ENCODE measurements at places on chromosomes 16 and 17.

GRCh38 chr17:3033248-3033640 lies 30.2 kb downstream of the OR1D5 start:
- DNase-seq: no peak

- DNase-seq: no peak
Measured at GRCh38 chr16:50509521-50510341, 38.5 kb upstream of the NKD1 start.

- DNase-seq: no peak
Measured at GRCh38 chr17:35298639-35299038, 55.8 kb downstream of the SLFN5 start.

- no peak for DNase-seq
Measured at GRCh38 chr17:35898283-35899070, 18.3 kb upstream of the CCL5 start.

GRCh38 chr16:64882078-64882784 lies 239.6 kb downstream of the CDH11 start:
- no peak for DNase-seq

DNA sequence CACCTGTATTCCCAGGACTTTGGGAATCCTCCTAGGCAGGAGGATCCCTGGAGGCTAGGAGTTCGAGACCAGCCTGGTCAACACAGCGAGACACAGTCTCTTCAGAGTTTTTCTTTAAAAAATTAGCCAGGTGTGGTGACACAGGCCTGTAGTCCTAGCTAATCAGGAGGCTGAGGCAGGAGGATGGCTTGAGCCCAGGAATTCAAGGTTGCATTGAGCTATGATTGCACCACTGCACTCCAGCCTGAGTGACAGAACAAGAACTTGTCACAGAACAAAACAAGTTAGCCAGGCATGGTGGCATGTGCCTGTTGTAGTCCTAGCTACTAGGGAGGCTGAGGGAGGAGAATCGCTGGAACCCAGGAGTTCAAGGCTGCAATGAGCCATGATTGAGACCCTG lies 24.8 kb downstream of the ANKRD40 start:
- DNase-seq: no peak

DNA sequence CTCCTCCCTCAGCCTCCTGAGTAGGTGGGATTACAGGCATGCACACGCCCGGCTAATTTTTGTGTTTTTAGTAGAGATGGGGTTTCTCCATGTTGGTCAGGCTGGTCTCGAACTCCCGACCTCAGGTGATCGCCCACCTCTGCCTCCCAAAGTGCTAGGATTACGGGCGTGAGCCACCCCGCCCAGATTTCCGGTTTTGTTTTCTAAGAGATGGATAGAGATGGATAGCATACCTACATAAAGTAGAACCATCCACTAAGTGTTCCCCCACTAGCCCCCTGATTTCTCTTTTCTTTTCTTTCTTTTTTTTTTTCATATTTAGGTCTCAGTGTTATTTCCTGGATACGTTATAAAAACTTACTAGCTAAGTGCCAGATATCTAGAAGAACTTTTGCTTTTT lies 2.0 kb downstream of the WSB1 start:
- DNase-seq: no peak

DNA sequence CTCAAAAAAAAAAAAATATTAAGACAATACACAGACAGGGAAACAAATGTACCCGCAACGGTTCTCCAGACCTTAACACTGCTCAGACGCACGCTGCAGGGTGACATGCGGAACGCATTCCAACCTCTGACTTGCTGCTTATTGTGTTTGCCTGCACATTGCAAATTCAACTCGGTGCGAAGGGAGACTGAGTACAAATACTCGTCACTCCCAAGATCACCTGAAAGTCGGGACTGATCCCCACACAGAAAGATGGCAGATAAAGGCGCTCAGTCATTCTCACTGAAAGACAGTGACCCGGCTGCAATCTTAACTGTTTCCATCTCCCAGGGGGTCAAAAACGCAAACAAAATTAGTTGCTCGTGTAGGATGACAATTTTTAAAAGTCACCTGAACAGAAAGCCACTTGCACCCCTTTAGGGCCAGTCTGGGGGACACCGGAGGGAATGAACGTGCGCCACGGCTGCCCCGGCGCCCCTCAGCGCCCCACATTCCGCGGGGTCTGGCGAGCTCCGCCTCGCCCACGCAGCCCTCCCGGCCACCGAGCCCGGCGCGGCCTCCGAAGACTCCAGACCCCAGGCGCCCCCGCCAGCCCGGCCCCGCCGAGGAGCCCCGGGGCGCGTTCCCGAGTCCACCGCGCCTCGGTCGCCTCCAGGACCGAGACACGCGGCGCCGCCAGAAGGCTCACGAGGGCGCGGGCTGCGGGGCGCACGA lies 589 bp downstream of the CLCN7 start:
- DNase-seq: no peak

DNA sequence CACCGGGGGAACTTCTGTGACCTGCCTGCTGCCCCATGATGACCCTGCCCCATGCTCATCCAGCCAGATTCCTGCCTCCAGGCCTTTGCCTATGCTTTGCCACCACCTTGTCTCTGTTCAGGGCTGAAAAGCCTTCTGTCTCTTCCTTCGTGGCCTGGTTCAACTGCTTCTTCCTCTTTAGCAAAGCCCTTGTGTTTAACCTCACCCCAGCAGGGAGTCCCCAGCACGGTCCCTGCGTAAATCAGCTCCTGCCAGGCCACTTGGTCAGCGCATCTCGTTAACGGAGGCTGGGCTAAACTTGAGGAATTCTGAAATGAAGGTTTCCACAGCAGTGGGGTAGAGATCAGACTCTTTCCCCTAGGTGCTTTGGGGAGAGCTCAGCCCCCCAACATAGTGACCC lies 16.1 kb upstream of the KCNJ12 start:
- no peak for DNase-seq

- DNase-seq: no peak
Measured at GRCh38 chr16:71954699-71955195, 45.5 kb downstream of the PKD1L3 start.

- no peak for DNase-seq
Measured at GRCh38 chr17:37187262-37187661, 188.5 kb upstream of the C17orf78 start.

DNA sequence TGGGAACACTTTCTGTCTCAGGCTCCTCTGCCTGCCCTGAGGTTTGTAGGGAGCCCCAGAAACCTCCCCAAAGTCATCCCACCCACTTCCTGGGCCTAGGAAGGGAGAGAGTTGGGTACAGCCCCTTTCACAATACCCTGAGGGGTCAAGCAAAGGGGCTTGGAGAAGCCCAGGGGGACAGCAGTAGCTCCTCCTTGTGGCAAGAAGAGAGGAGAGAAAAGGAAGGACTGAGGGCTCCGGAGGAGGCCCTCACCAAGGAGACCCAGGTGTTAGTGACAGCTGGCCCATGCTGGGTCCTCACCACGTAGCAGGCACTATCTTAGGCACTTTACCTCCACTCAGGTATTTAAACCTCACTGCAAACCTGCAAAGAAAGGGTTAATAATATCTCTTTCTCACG lies 112.8 kb downstream of the IRX5 start:
- DNase-seq: no peak

DNA sequence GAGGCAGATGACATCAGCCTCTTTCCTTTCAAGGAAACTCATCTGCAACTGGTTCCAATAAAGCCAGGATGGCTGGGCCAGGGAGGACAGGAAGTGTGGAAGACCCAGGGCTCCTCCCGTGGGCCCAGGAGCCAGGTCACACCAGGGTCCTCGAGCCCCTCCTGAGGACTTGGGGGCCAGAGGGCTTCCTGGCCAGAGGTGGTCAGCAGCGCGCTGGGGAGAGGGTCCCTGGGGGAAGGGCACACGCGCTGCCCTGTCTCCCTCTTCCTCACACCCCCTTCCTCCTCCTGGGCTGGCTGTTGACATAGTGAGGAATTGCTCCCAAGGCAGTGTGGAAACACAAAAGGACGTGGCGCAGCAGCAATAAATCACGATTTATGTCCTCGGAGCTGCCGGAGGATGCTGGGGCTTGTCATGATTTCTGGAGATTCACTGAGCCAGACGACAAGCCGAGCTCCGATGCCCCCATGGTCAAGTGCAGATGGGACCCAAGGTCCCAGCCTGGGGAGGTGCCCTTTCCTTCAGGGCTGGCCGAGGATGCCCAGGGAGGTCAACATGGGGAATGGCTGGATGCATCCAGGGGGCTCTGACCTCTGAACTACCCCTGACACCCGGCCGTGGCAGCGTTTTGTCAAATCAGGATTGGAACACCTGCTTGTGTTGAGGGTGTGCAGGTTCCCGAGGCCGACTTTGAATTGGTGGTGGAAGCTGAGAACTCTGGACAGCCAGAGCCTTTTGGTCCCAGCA lies 152.6 kb downstream of the IRF8 start:
- no peak for DNase-seq

DNA sequence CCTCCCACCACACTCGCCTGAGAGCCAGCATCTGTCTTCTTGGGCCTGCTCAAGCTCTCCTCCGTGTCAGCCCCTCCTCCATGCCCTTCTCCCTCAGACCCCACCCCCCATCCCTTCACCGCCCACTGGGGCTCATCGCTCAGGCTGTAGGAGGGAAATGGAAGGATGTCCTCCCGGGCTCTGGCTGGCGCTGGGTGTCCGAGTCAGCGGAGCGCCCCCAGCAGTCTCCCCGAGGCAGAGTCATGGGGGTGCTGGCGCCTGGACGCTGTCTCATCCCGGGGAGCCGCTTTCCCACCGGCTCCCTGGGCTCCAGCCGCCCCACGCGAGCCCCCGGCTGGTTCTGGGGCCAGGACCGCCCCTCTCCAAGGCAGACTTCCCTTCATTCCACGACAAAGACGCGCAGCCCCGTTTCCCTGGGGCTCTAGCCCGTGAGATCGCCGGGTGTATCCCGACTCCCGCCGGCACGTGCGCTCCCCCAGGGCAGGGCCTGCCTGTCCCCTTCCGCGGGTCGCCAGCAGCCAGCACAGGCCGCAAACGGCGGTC lies 428 bp upstream of the ANTKMT start:
- DNase-seq: peak; percentile 93

- DNase-seq: no peak
Measured at GRCh38 chr17:47806026-47806912, 15.3 kb downstream of the OSBPL7 start.

GRCh38 chr16:84048270-84048669 lies 5.7 kb upstream of the SLC38A8 start:
- peak; percentile 57 for DNase-seq

Measured in NCI-H146 (cell line).